ENCODE measurements at places on chromosomes 2 and 18. TPM values are rescaled to one million over a fixed set of nuclear protein-coding genes. Genes with fewer than 3 reads are reported as not detected.

GRCh38 chr2:10882568-10882967 lies 29.2 kb upstream of the KCNF1 start:
- no peak for DNase-seq

Gene CDH2
- total RNA-seq: 3.3 TPM

- DNase-seq: no peak
Observed at GRCh38 chr2:119292226-119292625, 68.6 kb downstream of the STEAP3 start.

- DNase-seq: no peak
Observed at GRCh38 chr18:58896268-58896667, 31.6 kb downstream of the ZNF532 start.

DNA sequence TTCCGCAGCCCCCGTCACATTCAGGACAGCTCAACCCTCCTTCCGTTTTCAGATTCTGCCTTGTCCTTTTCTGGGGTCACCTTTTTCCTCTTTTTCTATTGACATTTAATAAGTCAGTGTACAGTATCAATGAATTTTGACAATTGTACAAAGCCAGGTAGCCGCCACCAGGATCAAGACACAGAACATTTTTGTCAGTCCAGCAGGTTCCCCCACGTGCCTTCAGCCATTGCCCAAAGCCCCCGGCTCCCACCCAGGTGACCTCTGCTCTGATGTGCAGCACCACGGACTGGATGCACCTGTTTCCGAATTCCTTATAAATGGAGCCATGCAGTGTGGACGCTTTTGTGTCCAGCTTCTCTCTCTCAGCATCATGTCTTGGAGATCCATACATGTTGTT lies 30.0 kb downstream of the CROCC2 start:
- no peak for DNase-seq

DNA sequence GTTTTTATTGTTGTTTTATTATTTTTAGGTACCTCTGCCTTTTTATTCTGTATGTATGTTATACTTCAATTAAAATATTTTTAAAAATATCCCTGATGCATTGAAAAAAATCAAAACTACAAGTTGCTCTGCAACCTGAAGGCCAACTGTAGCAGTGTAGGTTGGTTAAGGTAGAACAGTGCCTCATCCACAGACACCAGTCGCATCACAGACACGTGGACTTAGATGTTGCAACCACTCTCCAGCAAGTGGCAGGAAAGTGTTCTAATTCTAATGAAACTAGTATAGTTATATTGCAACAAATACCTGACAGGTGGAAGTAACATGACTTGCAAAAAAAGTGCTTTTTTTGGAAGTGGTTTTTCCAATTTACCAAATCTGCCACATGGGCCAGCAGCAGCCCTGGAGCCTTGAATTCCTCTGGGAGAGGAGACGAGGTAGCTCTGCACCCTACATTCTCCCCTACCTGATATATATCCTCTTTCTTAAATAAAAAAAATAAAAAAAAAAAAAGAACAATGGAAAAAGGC lies 28.4 kb upstream of the SLC3A1 start:
- no peak for DNase-seq

DNA sequence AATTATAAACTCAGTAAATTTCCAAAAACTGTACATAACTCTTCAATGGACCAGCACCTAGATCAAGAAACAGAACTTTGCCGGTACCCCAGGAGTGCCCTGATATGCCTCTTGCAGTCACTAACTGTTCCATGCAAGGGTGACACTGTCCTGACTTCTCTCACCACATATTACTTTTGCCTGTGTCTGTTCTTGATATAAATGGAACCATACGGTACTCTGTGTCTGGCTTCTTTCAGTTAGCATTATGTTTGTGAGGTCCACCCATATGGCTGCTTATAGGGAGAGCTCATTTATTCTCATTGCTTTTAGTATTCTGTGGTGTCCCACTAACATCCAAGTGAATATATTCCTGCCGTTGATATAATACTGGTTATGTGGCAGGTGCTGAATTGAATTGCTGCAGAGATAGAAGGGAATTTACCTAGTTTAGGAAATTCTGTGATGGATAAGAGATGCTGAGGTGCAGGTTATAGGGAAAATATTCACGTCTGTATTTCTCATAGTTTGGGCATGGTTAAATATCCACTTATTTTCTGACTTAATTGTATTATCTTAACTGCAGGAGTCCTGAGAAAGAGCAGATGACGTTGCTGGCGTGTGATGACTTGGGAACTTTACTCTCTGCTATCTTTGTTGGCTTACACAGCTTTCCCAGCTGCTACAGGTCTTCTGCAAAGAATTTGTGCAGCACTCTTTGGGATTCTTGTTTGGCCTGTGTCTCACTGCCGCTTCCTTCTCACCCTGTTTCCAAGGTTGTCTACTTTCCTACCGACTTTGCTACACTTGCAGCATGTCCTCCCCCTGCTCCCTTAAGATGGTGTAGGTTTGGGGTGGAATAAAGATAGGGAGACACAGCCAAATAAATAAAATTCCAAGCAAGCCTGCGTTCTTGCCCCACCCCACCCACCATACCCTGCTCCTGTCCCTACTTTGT lies 107.9 kb downstream of the MAP4K4 start:
- DNase-seq: peak; percentile 57

Data from muscle of leg (tissue), 16 donors.